ENCODE measurements at places on chromosomes 13 and 19.

DNA sequence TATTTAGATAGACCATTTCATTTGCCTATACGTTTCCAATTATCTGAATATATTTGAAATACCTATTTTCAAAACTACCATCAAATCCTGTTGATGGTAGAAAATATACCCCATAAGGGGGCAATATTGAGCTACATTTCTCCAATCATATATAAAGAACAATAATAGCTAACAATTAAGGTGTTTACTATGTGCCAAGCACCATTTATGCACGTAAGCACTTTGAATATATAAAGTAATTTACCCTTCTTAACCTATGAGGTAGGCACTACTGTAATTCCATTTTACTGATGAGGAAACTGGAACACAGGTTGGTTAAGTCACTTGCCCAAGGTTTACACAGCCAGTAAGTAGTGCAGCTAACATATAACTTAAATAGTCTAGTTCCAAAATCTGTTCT lies 79.2 kb downstream of the UBL3 start:
- no peak for DNase-seq

DNA sequence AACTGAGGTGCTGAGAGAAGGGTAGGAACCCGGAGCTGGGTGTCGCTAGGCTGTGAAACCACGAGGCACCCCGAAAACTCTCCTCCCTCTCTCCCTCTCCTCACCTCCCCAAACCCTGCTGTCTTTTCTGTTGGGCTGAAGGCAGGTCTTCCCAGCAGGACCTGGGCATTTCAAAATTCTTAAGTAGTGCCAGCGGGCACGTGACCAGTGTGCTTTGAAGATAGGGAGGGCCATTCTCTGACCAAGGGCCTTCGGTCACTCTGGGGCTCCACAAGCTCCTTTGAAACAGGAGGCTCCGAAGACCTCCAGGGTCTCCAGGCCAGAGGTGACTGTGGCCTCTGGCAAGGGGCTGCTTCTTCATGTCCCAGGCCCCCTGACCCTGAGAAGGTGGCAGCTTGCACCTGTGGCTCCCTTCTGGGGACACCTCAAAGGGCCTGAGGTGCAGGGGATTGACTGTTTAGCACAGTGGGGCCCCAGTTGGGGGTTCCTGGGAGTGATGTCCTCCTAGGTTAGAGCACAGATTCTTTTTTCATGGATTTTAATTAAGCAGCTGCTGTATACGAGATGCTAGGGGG lies 48.3 kb downstream of the DNM2 start:
- no peak for DNase-seq

GRCh38 chr13:98957731-98958442 lies 20.0 kb downstream of the DOCK9 start:
- DNase-seq = no peak

GRCh38 chr19:3408996-3409345 lies 42.6 kb downstream of the NFIC start:
- no peak for DNase-seq

DNA sequence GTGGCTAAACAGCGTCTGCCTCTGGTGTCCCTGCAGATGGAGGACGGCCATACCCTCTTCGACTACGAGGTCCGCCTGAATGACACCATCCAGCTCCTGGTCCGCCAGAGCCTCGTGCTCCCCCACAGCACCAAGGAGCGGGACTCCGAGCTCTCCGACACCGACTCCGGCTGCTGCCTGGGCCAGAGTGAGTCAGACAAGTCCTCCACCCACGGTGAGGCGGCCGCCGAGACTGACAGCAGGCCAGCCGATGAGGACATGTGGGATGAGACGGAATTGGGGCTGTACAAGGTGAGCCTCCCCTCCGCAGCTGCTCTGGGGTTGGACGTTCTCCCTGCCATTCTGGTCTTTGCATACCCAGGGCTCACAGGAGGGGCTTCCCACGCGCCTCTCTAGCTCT lies 19.9 kb downstream of the UHRF1 start:
- no peak for DNase-seq

- no peak for DNase-seq
Measured at GRCh38 chr19:55447421-55448174, 4.5 kb upstream of the SHISA7 start.

GRCh38 chr13:41457589-41458186 lies 338 bp downstream of the RGCC start:
- peak; percentile 31 for DNase-seq

Measured in iPS-NIHi11 (cell line).